ENCODE measurements at places on chromosomes 3 and 15.

- peak; percentile 7 for DNase-seq
These were observed 73.9 kb upstream of the CHRNB4 start for GRCh38 chr15:78714890-78715289.

DNA sequence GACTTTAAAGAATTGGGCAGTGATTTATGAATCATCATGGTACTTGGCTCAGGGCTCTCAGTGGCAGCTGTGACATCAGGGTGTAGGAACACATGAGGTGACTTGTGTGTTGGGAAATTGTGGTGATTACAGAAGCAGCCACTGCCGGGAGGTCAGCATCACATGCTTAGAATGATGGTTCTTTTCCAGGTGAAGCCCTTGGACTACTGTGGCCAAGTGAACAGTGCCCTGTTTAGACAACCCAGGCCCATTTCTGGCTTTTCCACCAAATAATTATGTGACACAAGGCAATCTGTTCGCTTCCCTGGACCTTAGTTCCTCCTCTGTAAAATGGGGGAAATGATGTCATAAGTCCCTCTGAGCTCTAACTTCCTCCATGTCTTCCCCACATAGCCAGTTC is 139.7 kb upstream of the ROPN1 start:
- DNase-seq: peak; percentile 68

- no peak for DNase-seq
These were observed 8.3 kb downstream of the ANXA2 start for GRCh38 chr15:60389261-60390077.

GRCh38 chr3:17808994-17809393 is 66.6 kb upstream of the TBC1D5 start:
- no peak for DNase-seq

DNA sequence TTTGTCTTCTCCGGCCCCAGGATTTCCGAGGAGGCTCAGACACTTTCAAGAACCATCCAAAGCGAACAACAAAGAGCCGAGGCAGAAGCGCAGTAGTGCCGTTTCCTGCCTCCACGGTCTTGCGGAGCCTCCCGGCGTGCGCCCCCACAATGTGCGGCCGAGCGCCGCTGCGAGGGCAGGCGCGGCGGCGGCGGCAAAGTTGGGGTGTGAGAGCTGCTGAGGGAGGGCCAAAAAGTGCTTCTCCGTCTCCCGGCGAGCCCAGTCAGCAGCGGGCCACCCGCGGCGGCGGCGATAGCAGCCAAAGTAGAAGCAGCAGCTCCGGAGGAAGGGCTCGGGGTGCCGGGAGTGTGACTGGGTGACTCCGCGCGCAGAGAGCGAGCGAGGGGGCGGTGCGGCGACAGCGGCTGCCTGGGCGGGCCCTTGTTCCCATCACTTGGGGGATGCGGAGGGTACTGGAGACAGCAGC is 749.1 kb downstream of the ROBO1 start:
- no peak for DNase-seq

DNA sequence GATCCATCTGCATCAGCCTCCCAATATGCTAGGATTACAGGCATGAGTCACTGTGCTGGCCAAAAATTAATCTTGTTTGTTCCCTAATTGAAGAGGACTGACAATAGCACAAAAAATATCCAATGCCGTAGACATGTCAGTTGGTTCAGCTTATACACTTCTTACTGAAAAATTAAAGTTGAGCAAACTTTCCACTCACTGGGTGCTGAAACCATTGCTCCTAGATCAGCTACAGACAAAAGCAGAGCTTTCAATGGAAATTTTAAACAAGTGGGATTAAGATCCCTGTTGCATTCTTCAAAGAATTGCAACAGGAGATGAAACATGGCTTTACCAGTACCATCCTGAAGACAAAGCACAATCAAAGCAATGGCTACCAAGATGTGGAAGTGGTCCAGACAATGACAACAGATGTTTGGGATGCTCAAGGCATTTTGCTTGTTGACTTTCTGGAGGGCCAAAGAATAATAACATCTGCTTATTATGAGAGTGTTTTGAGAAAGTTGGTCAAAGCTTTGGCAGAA is 16.0 kb downstream of the ISLR2 start:
- no peak for DNase-seq

- no peak for DNase-seq
These were observed 3.3 kb downstream of the P2RY14 start for GRCh38 chr3:151275091-151275490.

DNA sequence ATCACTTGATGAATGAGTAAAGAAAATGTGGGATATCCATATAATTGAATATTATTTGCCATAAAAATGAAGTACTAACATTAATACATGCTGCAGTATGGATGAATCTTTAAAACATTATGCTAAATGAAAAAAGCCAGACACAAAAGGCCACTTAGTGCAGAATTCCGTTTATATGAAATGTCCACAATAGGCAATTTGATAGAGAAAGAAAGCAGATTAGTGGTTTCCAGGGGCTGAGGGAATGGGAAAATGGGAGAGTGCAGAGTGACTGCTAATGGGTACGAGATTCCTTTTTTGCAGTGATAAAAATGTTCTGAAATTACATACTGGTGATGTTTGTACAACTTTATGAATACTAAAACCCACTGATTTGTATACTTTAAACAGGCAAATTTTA is 126.7 kb downstream of the FRMD5 start:
- no peak for DNase-seq

DNA sequence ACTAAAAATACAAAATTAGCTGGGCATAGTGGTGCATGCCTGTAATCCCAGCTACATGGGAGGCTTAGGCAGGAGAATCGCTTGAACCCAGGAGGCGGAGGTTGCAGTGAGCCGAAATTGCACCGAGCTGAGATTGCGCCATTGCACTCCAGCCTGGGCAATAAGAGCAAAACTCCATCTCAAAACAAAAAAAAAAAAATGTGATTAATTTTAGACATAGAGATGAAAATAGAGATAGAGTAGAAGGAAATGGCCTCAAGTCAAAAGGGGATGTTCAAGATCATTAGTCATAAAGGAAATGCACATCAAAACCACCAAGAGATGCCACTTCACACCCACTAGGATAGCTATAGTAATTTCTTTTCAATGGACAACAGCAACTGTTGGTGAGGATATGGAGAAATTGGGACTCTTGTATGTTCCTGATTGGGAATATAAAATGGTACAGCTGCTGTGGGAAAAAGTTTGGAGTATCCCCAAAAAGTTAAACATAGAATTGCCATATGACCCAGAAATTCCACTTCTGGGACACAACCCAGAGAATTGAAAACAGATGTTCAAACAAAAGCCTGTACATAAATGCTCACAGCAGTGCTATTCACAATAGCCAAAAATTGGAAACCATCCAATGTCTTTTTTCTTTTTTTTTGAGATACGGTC is 55.4 kb downstream of the ABHD2 start:
- peak; percentile 81 for DNase-seq

- peak; percentile 80 for DNase-seq
These were observed 44.2 kb downstream of the MGLL start for GRCh38 chr3:127777921-127778656.

GRCh38 chr3:145951441-145951840 is 209.5 kb downstream of the PLOD2 start:
- DNase-seq: no peak

DNA sequence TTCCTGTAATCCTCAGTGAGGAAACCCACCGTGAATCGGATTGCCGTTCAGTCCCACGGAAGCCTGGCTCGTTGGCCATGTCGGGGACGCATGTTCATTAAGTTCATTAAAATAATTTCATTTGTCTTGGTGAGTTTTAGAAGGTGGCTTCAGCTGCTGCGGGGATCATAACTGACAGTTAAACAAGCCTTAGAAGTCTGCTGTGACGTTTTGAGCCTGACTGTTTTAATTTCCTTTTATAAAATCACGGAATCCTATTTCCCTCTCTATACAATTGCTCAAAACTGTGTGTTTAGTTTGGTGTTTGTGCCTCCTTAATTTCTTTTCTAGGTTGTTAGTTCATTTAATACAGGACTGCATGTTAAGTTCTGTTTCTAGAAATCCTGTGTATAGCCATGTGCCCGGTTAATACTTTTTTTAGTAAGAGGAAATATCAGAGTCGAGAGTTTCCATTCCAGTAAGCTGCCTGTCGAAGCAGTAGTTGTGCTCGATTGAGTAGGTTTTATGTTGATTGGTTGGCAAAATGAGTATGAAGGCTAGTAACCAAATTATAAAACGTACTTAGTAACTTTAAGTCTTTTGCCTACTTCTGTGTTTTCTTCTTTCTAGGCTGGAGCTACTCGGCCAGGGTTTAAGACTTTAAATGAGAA is 705 bp downstream of the NIPA2 start:
- DNase-seq: peak; percentile 46

DNA sequence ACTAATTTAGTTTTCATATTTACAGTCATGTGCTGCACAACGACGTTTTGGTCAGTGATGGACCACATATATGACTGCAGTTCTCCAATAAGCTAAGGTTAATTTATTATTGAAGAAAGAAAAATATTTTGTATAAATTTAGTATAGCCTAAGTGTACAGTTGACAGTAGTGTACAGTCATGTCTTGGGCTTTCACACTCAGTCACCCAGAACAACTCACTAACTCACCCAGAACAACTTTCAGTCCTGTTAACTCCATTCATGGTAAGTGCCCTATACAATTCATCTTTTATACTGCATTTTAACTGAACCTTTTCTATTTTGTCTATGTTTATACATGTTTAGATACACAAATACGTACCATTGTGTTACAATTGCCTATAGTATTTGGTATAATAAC is 3.8 kb upstream of the GABRR3 start:
- DNase-seq: no peak

- no peak for DNase-seq
These were observed 609.8 kb upstream of the BCHE start for GRCh38 chr3:166446986-166447385.

GRCh38 chr3:191783024-191783423 is 322.1 kb downstream of the PYDC2 start:
- DNase-seq: no peak

- no peak for DNase-seq
These were observed 630 bp upstream of the EFCAB12 start for GRCh38 chr3:129429080-129429451.

GRCh38 chr3:31533169-31534064 is 692 bp downstream of the STT3B start:
- peak; percentile 51 for DNase-seq

- no peak for DNase-seq
These were observed 19.8 kb downstream of the ADAMTS9 start for GRCh38 chr3:64667887-64668581.

DNA sequence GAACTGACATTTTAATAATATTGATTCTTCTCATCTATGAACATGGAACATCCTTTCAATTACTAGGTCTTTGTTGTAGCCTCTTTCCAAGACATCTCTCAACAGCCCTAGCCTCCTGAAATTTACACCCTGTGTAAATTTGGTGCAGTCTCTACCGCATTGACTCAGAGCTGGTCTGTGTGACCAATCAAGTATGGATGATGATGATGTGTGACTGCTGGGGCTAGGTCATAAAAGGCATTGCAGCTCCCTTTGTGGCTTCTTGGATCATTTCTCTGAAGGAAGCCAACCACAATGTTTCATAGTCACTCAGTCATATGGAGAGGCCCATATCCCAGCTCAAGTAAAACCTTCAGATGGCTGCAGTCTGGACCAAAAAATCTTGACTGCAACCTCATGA is 62.1 kb upstream of the FAM3D start:
- no peak for DNase-seq

- DNase-seq: peak; percentile 54
These were observed 43.0 kb downstream of the BOC start for GRCh38 chr3:113254171-113254947.

- peak; percentile 41 for DNase-seq
These were observed 32.4 kb downstream of the CD200R1L start for GRCh38 chr3:112814266-112814665.

DNA sequence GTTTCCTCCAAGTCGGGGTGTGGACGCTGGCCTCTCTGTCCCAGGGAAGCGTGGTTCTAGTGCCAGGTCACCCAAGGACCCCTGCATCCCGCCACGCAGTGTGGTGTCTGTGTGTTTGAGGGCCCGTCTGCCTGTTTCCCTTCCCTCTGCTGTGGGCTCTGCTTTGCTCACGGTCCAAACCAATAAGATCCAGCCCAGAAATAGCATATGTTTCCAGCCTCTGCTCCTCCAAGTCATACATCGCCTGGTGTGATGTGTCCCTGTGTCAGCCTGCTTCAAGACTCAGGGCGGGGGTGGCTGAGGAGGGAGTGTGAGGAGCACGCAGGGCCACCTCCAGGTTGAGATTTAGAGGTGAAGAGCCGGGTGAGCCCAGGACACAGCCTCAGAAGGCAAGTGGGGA is 21.9 kb upstream of the RPL29 start:
- DNase-seq: no peak

DNA sequence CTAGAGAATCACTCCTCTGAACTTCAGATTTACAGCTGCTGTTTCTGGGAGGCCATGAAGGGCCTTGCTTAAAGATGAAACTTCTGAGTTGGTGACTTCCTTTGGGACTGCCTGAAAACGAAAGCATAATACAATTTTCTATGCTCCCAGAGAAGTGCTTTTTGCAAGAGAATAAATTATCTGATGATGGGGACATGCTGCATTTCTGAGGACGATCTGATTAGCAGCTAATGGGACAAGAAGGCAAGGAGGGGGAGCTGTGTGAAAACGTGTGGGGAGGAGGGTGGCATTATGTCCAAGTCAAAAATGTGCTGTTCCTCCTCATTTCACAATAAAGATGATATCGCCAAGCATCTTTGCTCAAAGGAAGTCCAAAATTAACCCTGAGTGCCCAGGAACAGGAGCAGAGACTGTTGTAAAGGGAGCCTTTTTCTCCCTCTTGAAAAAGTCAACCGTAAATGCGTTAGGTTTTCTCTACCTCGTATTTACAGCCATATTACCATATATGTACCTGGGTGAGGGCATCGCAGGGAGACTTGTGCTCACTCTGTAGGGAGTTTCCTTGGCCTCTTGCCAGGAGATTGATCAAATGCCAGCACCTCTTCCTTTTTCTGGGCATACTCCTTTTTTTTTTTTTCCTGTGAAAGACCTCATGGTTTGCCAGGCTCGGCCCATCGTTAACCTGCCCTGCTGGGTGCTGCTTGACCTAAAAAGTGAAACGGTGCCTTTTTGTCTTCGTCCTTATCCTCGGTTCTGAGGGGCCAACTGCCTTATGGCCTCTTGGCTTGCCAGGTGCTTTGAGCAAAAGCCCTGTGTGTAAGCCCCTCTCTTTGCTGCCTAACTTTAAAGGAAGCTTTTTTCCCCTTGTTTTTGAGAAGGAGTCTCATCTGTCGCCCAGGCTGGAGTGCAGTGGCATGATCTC is 11.5 kb downstream of the ITPR1 start:
- peak; percentile 57 for DNase-seq

DNA sequence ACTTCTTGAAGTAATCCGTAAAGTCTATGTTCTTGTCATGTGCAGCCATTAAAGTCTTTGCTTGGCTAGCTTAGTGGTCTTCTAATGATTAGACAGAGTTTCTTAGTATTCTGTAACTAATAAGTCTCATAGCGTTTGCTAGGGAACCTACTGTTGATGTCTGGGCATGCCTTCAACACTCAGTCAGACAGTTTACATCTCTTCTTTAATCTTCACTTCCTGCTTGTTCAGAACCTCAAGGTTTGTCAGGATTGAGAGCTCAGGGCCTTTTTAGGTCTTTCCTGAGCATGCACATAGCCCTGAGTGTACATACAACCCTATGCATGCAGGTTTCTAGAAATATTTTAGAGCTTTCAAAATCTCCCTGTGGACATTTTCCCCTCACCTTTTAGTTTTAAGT is 426.3 kb downstream of the AGBL1 start:
- no peak for DNase-seq

Measured in suppressor macrophage treated with lipopolysaccharide for 4 hours (primary cell).